ENCODE measurements at places on chromosomes 2 and 18.

GRCh38 chr2:69776886-69777785 lies 35.2 kb downstream of the ANXA4 start:
- DNase-seq = no peak

DNA sequence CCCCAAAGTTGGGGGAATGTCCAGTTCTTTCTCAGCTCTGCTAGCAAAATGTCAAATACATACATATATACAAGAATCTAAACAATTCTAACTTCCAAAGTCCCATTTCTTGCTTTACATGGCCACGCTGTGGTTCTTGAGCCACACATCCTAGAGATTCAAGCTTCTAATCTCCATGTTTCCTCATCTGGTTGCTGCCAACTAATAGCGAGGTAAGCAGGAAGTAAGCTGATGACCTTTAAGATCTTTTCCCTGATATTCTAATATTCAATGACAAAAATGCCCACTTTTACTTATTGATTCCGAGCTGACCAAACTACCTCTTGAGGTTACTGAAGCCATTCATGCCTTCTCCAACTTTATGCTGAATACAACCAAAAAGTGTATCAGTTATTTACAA lies 3.3 kb downstream of the VPS54 start:
- DNase-seq = no peak

DNA sequence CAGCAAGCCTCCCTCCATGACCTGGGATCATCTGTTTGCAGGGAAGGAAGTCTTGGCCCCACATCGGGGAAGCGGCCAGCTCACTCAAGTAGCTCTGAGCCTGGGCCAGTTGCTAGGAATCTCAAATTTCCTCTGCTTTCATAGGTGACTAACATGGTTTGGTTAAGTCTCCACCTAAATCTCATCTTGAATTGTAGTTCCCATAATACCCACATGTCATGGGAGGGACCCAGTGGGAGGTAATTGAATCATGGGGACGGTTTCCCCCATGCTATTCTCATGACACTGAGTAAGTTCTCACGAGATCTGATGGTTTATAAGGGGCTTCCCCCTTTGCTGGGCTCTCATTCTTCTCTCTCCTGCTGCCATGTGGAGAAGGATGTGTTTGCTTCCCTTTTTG lies 75.2 kb downstream of the LBH start:
- DNase-seq = no peak

- no peak for DNase-seq
These were observed 155.8 kb upstream of the THUMPD2 start for GRCh38 chr2:39934851-39935250.

GRCh38 chr2:8028036-8028435 lies 653.8 kb upstream of the ID2 start:
- no peak for DNase-seq

DNA sequence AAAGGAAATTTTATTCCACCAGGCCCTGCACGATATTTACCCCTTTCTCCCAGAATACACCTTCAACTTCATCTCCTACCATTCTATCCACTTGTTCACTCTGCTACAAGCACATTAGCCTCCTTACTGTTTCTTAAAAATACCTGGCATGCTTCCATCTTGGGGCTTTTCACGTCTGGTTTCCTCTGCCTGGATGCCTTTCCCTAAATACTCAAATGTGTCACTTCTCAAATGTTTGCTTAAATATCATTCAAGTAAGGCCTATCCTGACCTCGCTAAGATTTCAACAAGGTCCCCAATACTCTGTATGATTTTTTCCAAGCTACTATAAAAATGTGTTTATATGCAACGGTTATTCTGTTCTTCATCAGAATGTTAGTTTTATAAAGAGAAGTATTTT lies 433.0 kb upstream of the CHAC2 start:
- no peak for DNase-seq

DNA sequence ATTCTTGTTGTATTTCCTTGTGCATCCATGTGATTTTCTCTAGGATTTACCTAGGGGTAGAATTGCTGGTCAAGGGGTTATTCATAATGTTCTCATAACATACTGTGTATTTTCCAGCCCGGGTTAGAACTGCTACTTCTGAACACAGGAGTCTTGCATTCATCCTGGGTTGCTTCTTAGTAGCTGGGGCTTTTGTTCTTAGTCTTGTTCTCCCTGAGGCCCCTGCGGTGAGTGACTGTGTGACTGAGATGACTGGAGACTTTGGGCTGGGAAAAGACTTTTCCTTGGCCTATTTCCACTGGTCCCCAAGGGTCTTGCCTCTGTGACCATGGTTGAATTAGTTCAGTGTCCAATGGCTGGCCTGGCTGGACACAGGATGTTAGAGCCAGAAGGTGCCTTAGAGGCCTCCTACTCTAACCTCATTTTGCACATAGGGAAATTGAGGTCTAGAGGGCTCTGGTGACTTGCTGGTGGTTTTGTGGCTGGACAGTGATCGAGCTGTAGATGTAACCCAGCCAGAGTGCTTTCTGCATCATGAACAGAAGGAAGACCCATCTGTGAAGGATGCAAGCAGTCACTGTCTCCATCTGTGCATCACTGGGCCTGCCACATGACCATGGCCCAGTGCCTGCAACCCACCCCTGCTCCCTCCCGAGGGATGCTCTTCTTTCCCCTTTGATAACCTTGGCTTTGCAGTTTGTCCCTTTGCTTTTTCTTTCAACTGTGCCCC lies 233.3 kb downstream of the FHOD3 start:
- no peak for DNase-seq

DNA sequence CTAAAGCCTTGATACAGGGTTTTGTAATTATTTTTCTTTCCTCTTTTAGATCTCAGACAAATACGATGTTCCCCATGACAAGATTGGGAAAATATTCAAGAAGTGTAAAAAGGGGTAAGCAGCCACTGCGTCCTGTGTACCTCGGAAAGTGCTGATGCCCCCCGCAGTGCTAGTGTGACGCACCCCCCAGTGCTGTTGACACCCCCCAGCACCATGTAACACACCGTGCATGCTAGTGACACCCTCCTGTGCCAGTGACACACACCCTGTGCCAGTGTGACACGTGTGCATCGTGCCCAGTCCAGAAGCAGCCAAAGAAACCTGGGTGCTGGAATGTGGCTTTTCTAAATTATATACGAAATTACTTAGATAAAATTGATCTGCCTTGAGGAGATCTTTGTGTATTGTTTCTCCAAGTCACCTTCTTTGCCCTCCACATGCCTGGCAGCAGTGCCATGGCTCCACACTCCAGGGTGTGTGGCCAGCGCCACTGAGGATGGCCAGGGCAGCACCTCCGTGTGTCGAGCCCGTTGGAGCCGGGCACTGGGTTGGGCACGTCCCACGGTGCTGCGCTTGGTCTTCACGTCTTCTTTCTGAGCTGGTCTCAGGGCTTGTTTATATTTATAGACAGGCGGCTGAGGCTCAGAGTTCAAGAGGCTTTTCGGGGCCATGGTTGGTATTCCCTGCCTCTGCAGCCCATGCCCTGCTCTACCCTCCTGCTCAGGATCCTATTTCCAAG lies 44.3 kb upstream of the KLF11 start:
- DNase-seq = no peak

GRCh38 chr2:75603477-75603876 lies 42.7 kb upstream of the EVA1A start:
- DNase-seq = no peak

DNA sequence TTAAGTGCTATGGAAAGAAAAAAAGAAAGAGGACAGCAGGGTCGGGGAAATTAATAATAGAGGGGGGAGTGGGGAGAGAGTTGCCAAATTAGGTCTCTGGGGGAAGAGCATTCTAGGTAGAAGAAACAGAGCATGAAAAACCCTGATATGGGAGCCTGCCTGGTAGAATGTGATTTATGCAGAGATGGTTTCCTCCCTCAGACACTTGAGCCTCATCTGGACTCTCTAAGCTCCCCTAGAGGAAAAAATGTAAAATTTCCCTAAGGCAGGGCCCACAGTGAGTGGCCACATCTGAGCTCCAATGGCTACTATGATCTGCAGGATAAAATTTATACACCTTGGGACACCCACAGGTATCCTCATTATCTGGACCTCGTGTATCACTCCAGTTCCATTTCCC lies 20.6 kb upstream of the EPAS1 start:
- no peak for DNase-seq

GRCh38 chr2:135473567-135473966 lies 57.5 kb downstream of the ZRANB3 start:
- no peak for DNase-seq

DNA sequence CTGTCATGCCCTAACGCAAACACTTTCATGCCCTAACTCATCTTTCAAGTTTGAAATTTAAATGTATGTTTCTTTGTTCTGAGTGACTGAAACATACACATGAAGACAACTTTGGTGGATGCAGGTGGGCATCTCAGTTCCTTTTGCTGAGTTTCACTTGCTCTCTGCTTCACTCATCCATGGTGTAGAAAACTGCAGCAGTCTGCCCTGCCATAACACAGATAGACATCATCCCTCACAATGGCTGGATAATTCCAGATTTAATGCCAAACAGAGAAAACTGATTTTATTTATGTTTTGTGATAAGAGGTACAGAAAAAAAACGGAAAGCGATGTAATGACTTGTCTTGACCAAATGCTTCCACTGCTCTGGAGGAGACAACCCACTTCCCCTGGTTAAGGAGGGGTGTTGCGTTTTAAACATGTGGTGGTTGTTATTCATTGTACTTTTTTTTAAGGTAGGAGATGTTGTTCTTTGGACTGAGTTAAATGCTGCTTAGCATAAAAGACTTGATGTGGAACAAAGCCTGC lies 70.4 kb downstream of the RHBDD1 start:
- DNase-seq = no peak
